ENCODE measurements at places on chromosomes 4 and X. TPM values are rescaled to one million over a fixed set of nuclear protein-coding genes. Genes with fewer than 3 reads are reported as not detected.

TMPRSS11B gene
- total RNA-seq = not detected

CENPI gene
- total RNA-seq = 1.9 TPM

PDCL2 gene
- total RNA-seq = not detected

IQSEC2 gene
- 0.94 TPM for total RNA-seq

DNA sequence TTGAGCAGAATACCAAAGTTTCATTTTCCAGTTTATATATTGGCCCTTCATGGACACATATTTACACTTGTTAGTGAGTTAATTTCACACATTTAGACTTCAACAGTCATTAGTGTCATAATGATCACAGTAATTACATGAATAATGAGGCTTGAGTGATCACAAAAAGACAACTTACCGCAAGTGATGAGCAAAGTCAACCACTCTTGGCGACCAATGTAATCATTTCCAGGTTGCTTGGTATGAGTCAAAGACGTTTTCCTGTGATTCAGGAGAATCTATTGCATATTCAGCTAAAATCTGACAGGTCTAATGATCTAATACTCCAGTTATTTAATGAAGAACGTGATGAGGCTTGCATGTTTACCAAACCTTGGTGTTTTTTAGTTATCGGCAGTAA, 407.9 kb upstream of the TENM3 start:
- H3K36me3 ChIP-seq = no peaks in the 10 kb centered on the region
- no peak overlapping the region for H3K4me3 ChIP-seq
- DNase-seq = no peak

GRCh38 chr4:180789929-180790328, 1453.3 kb upstream of the TENM3 start:
- no peak overlapping the region for H3K27ac ChIP-seq
- no peaks in the 10 kb centered on the region for H3K27me3 ChIP-seq
- H3K4me3 ChIP-seq = no peak overlapping the region

DNA sequence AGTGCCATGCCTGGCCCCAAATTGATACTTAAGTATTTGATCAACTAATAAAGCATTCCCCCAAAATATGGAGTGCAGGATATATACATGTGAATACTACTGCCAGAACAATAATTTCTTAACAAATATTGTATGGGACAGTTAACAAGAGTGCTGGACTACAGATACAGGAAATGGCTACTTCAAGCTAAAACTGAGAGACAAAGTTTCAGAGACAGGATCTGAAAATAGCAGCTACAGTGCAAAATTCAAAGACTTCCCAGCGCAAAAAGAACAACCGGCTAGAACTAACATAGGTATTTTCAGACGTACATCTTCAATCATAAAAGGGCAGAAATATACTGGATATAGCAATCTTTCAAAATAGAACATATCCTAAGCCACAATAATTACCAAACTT, 6.3 kb downstream of the ATRX start:
- DNase-seq = no peak
- H3K27ac ChIP-seq = peak overlapping the region; percentile 16
- no peak overlapping the region for H3K4me3 ChIP-seq
- no peaks in the 10 kb centered on the region for H3K27me3 ChIP-seq
- H3K4me1 ChIP-seq = peaks cover 12% of the 10 kb centered on the region
- no peaks in the 10 kb centered on the region for H3K36me3 ChIP-seq

- H3K27ac ChIP-seq = no peak overlapping the region
- H3K36me3 ChIP-seq = no peaks in the 10 kb centered on the region
- no peak overlapping the region for H3K4me3 ChIP-seq
- no peaks in the 10 kb centered on the region for H3K4me1 ChIP-seq
- H3K27me3 ChIP-seq = no peaks in the 10 kb centered on the region
- DNase-seq = no peak
These were observed 12.2 kb downstream of the GK start for GRCh38 chrX:30665471-30665870.

GRCh38 chr4:20496068-20496467, 204.2 kb upstream of the PACRGL start:
- no peaks in the 10 kb centered on the region for H3K36me3 ChIP-seq
- DNase-seq = no peak
- H3K4me1 ChIP-seq = no peaks in the 10 kb centered on the region
- no peak overlapping the region for H3K27ac ChIP-seq

MAGEA12 gene
- not detected for total RNA-seq

NOA1 gene
- 22.7 TPM for total RNA-seq

CPE gene
- total RNA-seq = not detected

- DNase-seq = no peak
- no peak overlapping the region for H3K27ac ChIP-seq
- no peaks in the 10 kb centered on the region for H3K36me3 ChIP-seq
- no peak overlapping the region for H3K4me3 ChIP-seq
- no peaks in the 10 kb centered on the region for H3K4me1 ChIP-seq
These were observed 6.5 kb upstream of the SMARCA1 start for GRCh38 chrX:129529685-129530281.

EGF gene
- total RNA-seq = not detected

DNA sequence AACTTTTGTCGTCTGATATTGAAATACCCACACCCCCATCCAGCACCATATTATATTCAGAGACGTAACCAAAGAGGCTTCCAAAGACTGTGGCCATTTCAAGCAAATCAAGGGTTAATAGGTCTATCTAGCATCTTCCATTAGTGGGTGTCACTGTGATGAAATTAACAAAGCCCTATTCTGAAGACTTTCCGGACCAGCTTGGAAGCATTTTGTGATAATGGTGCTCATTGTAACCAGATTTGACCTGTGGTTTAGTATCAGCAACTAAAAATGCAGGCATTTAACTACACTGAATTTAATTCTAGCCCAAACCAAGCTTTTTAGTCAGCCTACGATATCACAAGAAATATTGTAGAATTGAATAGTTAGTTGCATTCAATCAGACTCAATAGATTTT, 309.7 kb upstream of the TENM3 start:
- no peak overlapping the region for H3K4me3 ChIP-seq
- H3K27ac ChIP-seq = no peak overlapping the region
- H3K27me3 ChIP-seq = no peaks in the 10 kb centered on the region

SLC16A2 gene
- total RNA-seq = not detected

MAGEB10 gene
- not detected for total RNA-seq

DNA sequence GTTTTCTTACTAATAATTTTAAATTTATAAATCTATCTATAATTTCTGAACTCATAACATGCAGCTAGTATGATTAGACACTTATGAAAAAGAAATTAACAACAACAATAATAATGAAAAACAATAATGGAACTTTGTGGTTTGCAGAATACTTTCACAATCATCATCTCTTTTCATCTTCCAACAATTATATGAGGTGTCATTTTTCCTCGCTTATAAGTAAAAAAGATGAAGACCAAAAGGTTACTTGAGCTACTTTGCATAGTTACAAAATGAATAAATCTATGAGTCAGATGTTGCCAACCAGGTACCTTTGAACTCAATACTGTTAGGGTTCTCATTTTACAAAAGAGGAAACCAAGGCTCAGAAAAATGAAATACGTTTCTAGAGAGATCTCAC, 98.5 kb upstream of the ELOVL6 start:
- no peaks in the 10 kb centered on the region for H3K27me3 ChIP-seq
- H3K4me3 ChIP-seq = no peak overlapping the region
- no peaks in the 10 kb centered on the region for H3K4me1 ChIP-seq
- no peaks in the 10 kb centered on the region for H3K36me3 ChIP-seq
